ENCODE measurements at places on chromosomes 6 and 20.
A peak's percentile ranks its signal among the peaks of the same experiment; 100 is the strongest.

DNA sequence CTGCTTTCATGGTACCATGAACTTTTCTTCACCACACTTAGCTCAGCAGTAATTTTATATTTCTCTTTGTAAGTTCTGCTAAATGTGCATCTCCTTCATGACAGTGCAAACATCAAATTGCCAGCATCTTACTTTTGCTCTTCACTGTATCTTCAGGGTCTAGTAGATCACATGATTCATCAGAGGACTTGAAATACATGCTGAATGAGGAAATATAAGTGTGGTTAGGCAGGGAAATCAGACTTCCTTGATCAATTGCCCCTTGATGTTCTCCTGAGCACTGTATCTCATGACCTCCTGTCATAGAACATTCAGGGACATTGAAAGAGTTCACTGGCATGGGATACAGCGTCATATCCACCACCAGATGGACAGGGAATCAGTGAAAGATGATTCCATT is 25.3 kb upstream of the POLR1H start:
- peak; percentile 43 for DNase-seq

GRCh38 chr6:144690666-144691065 is 405.5 kb downstream of the UTRN start:
- no peak for DNase-seq

DNA sequence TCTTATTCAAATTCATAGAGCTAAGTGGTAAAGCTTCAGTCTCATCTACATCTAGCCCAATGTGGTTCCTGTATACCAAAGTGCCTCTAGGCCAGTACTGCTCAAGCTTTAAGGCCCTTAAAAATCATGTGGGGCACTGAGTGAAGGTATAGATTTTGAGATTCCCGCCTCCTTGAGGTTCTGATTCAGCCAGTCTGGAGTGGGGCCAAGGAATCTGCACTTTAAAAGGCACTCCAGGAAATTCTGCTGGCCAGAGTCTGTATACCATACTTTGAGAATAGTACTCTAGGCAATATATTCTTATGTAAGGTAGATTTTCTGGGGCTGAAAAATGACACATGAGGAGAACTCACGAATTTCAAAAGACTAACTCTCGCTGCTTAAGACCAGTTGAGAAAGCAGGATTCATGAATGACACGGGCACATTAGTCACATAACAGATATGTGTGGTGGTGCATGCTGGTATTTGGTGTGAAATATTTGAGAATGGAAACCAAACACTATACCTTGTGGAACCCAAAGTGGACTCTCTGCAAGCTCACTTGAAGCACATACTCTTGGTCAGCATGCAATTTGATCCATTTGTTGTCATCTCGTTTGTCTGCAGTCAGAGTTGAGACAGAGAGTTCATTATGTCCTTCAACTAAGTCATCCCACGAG is 47.6 kb upstream of the SIM1 start:
- no peak for DNase-seq

DNA sequence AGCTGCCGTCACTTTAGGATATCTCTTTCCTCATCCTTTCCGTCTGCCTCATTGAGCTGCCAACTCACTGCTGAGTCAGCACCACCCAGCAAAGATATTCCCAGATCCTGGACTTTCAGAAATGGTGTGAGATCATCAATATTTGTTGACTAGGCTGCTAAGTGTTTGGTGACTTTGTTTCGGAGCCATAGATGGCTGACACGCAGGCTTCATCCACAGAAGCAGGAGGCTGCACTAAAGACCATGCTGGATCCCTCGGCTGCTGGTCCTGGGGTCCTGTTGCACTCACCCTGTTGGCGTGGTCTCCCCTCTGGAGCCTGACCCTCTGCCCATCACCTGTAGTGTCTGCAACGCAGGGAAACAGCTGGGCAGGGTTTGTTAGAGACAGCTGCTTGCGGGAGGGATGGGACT is 96.5 kb downstream of the ERMARD start:
- DNase-seq = no peak

DNA sequence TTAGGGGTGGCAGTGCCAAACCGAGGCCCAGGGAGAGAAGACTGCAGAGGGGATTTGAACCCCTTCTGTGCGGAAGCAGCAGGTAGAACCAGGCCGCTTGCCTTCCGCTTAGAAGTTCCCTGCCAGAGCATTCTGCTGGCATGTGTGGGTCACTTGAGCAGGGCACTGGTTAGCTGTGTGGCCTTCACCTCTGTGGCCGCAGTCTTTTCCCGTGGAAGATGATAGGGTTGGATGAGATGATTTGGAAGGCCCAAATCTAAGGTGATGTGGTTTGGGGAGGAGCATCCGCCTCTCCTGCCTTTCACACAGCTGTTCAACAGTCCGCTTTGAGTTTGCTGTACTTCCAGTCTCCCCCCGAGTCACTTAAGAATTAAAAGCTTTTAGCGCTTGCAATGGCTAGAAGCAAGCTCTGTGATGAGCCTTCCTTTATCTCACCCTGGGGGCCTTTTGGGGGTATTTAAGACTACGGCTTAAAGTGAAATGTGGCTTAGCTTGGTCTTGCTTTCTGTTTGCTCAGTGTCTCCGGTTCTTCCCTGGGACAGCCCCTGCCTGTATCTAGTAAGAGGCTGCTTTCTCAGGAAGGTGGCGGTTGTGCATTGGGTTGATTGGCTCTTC is 743 bp downstream of the CMTR1 start:
- no peak for DNase-seq

- DNase-seq = no peak
Observed at GRCh38 chr6:89415185-89415584, 3.1 kb upstream of the RRAGD start.

GRCh38 chr20:35572838-35573237 is 31.0 kb downstream of the ERGIC3 start:
- DNase-seq = no peak

GRCh38 chr6:48957781-48958180 is 505.3 kb downstream of the MMUT start:
- DNase-seq = no peak

DNA sequence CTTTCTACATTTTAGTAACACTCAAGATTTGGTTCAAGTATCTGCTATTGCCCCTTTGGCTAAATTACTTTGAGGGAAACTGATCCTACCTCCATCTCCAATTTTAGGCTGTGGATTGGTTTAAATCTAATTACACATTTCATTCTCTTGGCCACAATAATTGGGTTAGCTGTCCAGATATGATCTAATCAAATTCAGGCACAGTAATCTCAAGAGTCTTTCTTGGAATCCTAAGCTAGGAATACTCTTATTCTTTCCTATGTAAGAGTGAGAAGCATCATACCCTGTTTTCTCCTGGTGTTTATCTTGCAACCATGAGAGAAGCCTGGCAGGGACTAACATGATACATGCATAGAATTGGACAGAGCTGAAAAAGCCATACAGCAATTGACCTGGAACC is 300.4 kb upstream of the MARCKS start:
- no peak for DNase-seq

GRCh38 chr6:157656437-157656997 is 166.5 kb upstream of the SNX9 start:
- DNase-seq = no peak

GRCh38 chr6:7674291-7674690 is 51.6 kb upstream of the BMP6 start:
- DNase-seq = no peak

GRCh38 chr6:130029163-130029562 is 10.8 kb downstream of the L3MBTL3 start:
- DNase-seq = no peak

GRCh38 chr20:45347936-45348778 is at the start of gene SDC4:
Gene SDC4 (minus strand): TSS chr20:45348424. CDS start chr20:45348384, 40 bp downstream.
- no peak for DNase-seq

DNA sequence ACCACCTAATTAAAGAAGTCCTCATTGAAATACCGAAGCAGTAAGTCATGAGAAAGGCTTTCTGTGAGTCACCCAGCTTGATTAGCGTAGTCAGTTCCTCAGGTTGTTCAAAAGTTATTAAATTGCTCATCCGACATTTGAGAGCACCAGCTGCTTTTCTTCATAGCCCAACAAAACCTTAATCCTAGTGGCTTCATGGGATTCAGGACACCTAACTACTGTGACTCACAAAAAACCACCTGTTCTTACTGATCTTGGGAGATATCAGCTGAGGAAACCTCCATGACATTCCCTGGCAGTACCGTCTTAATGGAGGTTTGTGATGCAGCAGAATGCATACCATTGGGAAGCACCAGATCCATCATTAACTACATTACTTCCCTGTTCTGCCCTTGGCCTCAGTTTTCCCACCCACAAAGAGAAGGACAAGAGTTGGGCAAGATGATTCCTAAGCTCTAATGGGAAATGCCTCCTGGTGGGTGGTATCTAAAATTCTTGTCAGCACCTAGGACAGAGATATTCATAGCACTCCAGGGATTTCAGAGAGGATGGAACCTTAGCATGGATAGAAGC is 103.8 kb downstream of the KHDC1L start:
- no peak for DNase-seq

DNA sequence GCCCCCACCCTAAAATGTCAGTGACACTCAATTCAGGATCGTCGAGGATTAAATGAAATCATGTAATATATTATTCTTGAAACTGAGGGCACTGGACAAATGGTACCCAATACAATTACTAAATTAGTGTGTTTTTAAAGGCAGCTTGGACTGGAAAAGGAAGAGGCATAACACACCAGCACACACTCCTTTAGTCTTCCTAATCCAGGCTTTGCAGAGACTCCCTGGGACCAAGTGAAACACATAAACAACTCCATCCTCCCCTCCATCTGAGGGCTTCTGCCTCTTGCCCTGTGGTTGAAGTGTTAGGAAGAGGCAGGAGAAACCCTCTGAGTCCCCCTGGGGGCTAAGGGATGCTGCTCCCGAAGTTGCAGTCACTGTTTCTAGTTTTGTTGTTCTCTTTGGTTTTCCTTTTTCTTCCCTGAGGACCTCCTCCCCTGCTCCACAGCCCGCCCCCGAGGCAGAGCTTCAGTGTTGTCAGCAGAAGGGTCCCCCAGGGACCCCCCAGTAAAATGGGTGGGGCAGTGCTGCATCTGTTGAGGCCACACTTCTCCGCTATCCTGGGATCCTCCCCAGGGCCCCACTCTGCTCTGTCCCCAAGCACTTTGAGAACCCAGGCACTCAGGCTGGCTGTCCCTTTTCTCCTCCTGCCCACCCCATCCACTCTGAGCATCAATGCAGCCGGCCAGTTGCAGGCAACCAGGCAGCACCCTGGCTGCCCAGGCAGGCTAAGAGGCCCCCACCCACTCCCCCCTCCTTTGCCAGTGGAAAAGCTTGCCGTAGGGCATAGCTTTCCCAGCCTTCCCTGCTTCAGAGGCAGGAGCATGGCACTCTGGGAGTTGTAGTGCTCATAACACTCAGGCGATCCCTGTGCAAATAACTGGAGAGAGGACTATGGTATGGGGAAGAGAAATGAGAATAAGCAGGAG is 5.9 kb downstream of the TMEM63B start:
- DNase-seq = no peak

Measured in AML-193 (cell line).